ENCODE measurements at places on chromosomes 1 and 21. TPM values are rescaled to one million over a fixed set of nuclear protein-coding genes. Genes with fewer than 3 reads are reported as not detected.
A peak's percentile ranks its signal among the peaks of the same experiment; 100 is the strongest.

GRCh38 chr21:42568866-42569731, 55.4 kb downstream of the SLC37A1 start:
- peak; percentile 50 for DNase-seq

GRCh38 chr1:187096689-187097088, 267.9 kb downstream of the PLA2G4A start:
- DNase-seq, result no peak

- no peak for DNase-seq
Measured at GRCh38 chr21:44682580-44683151, 703 bp upstream of the KRTAP12-1 start.

Gene SYCP1
- not detected for total RNA-seq

GRCh38 chr1:59043796-59044195, 253.1 kb upstream of the FGGY start:
- peak; percentile 43 for DNase-seq

GRCh38 chr21:36783612-36784374, 84.9 kb downstream of the SIM2 start:
- DNase-seq, result no peak

DNA sequence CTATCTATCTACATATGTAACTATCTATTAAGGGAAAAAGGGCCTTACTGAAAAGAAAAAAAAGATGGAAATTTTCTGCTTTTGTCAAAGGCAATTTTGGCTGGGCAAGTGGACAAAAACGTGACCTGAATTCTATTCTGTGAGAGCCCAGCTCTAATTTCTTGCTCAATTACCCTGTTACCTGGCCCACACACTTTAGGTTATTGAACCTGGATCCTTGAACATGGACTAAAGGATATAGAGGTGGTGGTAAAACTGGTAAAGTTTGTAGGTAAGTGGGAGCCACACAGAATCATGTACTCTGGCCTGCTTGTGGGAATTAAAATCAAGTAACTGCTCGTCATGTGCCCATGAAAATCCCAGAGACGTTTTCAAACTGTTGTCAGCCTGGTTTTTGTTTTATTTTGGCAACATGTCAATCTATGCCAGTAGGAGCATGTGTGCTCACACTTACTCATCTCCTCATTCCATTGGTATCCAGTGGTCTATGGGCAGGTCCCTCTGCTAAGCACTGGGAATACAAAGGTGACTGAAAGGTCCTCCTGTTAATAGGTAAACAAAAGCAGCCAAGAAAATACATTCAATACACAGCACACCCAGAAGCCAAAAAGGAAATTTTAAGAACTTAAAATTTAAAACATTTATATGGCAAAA, 113.7 kb upstream of the WARS2 start:
- no peak for DNase-seq

- DNase-seq, result no peak
Measured at GRCh38 chr21:45788637-45789506, 145.3 kb downstream of the PCBP3 start.

- DNase-seq, result no peak
Measured at GRCh38 chr1:91647061-91647460, 146.4 kb downstream of the CDC7 start.

Gene ACOT11
- 14.4 TPM for total RNA-seq

- no peak for DNase-seq
Measured at GRCh38 chr1:154778275-154778674, 91.8 kb downstream of the KCNN3 start.

Gene ALPL
- 11.3 TPM for total RNA-seq

DNA sequence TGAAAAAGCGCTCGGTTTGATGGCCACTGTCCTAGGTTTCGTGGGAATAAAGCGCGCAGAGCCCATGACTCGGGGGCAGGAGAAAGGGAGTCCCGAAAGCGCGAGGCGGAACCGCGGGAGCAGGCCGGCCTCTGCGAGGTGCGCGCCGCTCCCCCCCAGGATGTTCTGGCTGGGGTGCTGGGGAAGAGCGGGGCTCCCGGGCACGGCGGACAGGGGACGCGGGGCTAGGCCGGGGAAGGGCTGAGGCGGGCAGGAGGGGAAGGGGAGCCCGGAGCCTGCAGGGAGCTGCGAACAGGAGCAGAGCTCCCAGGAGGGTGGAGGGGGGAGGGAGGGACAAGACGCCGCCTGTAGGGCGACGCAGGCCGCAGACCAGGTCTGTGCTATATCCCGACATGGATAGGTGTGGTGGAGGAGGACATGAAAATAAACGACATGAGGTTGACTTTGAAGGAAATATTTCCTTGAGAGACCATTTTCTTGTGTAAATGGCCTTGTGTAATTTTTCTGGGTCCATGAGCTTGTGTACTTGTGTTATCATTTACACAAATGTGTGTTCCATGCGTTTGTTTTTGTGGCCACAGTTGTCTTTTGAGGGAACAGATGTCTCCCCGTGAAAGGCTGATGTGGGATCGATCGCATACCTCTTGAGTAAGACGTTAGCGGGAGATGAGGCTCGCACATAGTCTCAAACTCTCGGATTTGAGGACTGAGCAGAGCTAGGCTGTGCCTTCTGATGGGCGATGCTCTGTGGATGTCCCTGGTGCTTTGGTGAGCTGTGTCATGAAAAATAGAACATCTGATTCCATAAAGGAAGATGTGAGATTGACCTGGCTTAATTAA, 1.3 kb downstream of the PCNT start:
- DNase-seq, result peak; percentile 63

Gene LRRC38
- total RNA-seq, result 0.23 TPM

DNA sequence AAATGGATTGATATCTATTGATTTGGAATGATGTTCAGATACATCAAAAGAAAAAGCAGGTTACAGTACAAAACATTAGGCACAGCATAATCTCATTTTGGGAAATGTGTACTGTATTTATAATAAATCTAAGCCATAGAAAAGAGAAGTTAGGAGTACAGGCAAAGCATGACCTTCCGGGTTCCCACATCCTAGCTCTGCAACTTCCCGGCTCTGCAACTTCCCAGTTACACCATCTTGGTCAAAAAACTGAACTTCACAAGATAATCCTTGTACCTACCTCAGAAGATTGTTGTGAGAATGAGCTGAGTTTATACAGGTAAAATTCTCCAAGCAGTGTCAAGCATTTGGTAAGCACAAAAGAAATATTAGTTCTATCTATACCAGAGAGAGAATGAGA, 21.7 kb upstream of the SLC44A3 start:
- no peak for DNase-seq

DNA sequence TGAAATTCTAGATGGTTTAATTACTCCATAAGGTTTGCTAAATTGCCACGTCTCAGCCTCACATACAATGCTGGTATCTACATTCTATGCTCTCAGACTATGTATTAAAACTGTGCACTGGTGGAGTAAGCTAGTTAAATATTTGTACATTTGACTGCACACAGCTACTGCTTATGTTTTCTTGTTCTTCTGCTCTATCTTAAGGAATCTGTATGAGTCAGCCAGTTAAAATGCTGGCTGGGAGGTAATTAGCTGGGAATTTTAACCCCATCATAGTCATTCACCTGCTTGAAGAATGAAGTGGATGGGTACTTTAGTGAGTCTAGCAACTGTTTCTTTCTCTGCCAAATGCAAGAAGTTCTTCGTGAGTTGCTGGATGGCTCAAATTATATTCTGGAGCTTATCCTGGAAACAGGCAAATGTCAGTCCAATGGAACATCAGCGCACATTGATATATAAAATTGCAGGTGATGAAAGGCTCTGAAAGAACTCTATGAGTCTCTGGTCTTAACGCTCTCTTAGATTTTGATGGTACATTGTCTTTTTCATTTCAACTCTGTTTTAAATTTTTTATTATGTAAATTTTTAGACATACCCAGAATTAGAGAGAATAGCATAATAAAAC, 83.4 kb downstream of the BACH1 start:
- DNase-seq, result no peak
